ENCODE measurements at places on chromosomes 4 and X.

DNA sequence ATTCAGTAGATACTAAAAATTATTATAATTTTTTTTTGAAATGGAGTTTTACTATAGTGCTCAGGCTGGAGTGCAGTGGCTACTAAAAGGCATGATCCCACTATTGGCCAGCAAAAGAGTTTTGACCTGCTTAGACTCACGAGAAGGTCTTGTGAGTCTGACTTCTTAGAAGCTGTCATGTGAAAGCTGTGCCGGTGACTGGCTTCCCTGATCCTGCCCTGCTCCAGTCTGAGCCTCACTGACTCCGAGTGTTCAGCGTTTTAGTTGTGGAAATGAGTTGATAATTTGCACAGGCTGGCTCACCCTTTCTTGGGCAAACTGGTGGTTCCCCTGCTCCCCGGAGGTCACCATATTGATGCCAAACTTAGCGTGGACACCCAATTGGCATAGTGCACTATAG lies 16.4 kb upstream of the CXCL8 start:
- no peak for DNase-seq

DNA sequence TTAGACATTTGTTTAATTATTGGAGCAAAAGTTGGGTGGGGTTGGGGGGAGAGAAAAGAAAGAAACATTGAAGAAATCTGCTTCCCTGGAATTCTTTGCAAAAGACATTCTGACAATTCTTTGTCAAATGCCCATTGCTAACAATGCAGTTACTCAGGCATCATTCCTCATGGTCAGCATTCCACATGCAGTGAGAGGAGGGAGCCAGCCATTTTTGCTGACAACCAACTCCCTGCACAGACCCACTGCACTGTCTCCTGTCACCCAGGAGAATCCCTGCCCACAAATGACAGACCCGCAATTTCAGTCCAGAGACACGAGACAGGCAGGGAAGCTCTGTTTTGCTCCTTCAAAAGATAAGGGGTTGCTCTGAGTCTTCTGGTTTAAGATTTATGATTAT lies 985.1 kb upstream of the SLIT2 start:
- DNase-seq, result no peak

- DNase-seq, result no peak
Observed at GRCh38 chr4:18524667-18525066, 503.1 kb upstream of the LCORL start.

GRCh38 chr4:120994521-120994920 lies 72.0 kb upstream of the PRDM5 start:
- DNase-seq, result no peak

DNA sequence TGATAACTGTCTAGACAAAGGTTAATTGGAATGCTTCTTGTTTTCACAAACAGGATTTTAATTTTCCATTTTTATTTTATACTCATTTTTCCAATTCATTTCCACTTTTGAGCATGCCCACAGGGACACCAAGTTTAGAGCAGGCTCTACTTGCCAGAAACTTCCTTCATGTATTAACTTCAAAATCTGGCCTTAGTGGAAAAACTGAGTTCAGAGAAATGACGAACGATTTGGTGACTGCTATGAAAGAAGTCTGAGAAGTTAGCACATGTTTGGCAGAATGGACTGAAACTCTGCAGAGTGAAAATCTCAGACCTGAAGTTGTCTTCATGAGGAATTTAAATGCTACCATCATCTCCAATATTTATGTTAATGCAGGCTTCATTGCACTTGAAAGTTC lies 214.1 kb downstream of the THOC2 start:
- DNase-seq, result no peak

DNA sequence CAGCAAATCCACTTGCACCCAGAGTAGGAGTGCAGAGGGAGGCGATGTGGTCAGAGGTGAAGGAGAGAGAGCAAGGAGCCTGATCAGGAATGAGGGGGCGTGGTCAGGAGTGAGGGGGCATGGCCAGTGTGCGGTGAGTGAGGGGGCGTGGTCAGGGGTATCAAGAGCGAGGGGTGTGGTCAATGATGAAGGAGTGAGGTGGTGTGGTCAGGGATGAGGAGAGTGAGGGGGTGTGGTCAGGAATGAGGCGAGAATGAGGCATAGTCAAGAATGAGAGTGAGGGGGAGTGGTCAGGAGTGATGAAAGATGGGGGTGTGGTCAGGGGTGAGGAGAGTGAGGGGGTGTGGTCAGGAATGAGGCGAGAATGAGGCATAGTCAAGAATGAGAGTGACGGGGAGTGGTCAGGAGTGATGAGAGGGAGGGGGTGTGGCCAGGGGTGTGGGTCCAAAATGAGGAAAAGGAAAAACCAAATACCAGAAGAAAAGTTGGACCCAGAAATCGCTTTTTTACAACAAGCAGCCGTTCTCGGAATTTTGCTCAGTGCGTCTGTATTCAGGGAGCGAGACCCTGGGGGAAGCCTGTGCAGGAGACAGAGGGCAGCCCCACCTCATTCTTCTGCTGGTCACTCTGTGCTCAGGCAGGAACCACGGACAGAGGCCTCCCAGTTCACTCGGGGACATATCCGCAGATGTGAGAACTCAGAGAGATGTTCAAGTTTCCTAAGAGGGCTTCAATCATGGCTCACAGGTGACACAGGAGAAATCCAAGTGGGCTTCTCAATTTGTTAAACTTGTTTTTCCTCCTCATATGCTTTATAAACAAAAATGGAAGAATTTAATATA lies 47.5 kb downstream of the MAGEA1 start:
- no peak for DNase-seq

DNA sequence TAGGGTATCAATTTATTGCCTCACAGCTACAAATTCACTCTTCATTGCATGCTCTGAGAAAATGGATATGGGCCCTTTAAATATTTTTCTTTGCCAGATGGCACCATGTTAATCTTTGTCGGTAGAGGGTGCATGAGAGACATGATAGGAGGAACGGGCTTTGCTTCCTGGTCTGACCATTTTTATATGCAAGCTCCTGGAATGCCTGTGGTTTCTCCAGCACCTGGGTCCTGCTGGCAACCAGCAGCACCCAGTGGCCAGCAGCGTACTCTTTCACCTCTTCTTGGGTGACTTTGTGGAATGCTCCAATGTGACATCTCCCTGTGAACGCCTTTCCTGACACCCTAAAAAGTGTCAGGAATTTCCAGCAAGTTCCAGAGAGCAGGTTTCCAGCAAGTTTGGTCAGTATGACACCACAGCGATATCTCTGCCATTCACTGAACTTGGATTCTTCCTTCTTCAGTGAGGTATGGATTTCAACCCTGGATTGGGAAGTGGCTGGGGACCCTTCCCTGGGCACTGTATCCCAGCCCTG lies 140.3 kb upstream of the PGRMC2 start:
- no peak for DNase-seq

- DNase-seq, result no peak
Observed at GRCh38 chrX:9310616-9311015, 154.2 kb upstream of the TBL1X start.

- no peak for DNase-seq
Observed at GRCh38 chr4:44121210-44121609, 327.4 kb downstream of the KCTD8 start.

DNA sequence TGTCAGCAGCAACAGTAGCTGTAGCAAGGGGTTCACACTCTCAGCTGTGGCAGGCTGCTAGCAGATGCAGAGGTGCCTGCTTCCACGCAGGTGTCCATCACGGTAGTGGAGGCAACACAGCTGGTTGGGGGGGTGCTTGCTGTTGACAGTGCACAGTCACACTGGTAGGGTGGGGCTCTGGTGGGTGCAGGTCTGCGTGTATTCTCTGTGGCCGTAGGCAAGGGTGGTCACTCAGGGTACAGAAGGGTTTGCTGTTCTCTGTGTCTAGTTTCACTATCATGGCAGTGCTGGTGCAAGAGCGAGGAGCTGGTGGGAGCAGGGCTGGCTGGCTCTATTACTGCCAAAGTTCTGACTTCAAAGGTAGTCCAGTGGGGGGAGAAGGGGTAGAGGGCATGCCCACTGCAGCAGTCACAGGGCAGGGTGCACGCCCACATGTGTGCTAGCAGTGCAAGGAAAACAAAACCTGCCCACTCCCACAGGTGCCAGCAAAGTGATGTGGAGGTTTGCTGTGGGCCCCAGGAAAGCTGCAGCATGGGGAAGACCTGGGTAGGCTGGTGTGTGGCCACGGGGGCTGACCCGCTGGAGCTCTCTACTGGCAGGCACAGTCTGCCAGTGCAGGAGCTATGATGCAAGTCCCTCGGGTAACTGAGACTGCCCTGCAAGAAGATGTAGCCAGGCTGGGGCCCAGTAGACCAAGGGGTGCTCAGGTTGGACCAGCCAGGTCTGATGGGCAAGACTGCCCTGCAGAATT lies 21.6 kb upstream of the WDR17 start:
- DNase-seq, result no peak

- no peak for DNase-seq
Observed at GRCh38 chr4:85029453-85029852, 63.0 kb upstream of the WDFY3 start.

DNA sequence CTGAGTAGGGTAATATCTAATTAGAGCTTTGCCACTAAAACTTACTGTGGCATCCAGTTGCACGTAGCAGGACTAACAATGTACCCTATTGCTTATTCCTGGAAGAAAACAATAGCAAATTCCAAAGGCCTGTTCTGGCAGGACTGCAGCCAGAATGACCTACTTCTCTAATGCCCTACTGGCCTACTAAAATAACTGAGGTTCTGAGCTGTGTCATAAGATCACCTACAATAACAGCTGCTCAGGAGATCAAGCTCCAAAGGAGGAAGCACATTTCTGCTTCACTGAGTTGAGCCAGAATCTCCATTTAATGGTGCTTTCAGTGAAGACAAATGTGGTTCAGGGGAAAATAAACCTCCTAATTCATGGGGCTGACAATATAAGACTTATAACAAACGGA lies 42.2 kb upstream of the CXCL8 start:
- no peak for DNase-seq

DNA sequence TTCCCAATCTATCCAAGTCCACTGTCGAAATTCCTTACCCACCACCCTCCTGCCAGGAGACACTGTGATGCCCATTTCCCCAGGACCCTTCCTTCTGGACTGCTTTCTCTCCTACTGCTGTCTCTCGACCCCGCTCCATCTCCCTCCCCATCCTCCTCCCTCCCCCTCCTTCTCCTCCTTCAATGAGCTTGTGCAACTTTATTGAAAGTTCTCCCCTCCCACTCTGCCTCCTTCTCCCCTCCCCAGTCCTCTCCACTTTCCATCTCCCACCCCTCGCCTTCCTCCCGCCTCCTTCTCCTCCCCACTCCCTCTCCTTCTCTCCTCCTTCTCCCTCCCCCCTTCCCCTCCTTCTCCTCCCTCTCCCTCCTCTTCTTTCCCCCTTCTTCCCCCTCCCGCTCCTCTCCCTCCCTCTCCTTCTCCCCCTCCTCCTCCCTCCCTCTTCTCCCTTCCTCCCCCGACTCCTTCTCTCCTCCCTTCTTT lies 116.6 kb upstream of the FAT1 start:
- DNase-seq, result no peak

- DNase-seq, result no peak
Observed at GRCh38 chr4:55358668-55359067, 12.6 kb downstream of the SRD5A3 start.

GRCh38 chrX:98523026-98523425 lies 1639.3 kb downstream of the RPA4 start:
- DNase-seq, result no peak

- DNase-seq, result no peak
Observed at GRCh38 chrX:9997524-9997923, 30.4 kb downstream of the CLDN34 start.

DNA sequence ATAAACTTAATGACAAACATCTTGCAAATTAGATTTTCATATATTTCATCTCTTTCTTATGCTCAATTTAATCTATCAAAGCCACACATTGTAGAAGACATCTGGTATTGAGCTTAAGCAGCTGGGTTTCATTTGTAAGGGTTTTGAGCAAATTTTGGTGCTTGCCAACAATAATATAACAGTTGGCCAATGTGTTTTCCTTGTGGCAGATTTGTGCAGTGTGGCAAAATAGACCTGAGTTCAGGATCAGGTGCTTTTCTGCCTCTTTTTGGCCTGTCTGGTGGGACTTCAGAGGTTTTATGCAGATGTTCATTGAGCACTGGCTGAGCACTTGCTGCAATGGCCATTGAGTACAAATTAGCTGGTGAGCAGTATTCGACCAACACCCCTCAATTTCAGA lies 301.9 kb downstream of the BMPR1B start:
- no peak for DNase-seq

DNA sequence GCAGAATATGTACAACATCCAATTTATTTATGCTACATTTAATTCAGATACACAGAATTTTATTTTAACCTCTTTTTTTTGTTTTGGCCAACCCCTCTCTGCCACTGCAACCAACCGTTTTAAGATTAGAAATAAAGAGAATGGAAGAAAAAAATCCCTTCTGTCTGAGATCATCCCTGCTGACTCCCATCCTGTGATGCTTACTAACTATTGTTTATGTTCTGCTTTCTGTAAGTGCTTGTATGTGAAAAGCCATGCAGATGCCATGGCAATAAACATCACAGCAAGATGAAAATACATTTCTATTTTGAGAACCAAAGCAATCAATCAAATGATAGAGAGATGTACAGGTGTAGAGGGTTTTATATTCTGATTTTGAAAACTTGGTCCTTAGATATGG lies 70.1 kb downstream of the GABRB1 start:
- no peak for DNase-seq

DNA sequence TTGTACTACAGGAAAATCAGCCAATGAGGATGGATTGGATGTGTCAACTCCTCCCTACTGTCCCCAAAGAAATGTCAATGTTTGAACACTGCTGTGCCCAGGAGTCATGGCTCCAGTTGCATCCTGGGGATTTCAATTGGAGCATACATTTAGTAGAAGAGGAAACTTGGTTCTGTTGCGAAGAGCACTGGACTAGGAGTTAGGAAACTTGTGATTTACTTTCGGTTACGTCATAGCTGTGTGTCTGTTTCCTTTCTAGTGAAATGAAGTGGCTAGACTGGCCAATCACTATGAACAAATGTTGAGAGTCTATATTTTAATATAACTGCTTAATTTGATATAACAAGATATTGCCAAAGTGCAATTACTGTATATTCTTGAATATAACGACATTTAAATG lies 35.2 kb downstream of the ARL9 start:
- DNase-seq, result no peak

GRCh38 chr4:109444182-109444844 lies 10.7 kb downstream of the SEC24B start:
- no peak for DNase-seq

DNA sequence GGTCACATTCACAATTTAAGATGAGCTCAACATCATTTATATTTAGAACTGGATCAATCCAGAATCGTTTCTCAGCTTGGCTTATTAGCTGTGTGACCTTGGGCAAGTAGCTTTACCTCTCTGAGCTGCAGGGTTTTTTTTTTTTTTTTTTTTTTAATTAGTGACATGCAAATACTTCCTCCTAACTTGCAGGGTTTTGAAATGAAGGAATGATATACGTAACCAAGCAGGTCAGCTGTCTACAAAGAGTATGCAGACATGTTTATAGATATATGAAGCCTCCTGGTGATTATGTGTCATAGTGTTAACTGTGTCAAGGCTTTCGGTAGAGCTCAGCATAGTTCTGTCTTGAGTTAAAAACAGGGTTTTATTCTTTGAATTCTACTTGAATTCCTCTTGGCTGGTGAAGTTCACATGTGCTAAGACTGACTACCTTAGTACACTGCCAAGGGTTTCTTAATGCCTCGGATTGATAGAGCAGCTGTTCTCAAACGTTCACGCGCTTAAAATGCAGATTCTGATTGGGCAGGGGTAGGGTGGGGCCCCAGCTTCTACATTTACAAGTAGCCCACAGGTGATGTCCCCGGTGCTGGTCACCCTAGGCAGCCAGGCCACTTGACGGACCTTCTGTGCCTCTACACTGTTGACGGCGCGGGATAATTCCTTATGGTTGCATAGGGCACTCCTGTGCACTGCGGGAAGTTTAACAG lies 654 bp upstream of the STS start:
- no peak for DNase-seq

GRCh38 chr4:123352240-123352945 lies 44.2 kb upstream of the SPRY1 start:
- no peak for DNase-seq

GRCh38 chrX:97751735-97752134 lies 868.0 kb downstream of the RPA4 start:
- no peak for DNase-seq

Data from chondrocyte (in vitro differentiated cells).